ENCODE measurements at places on chromosomes 13 and 19.
A peak's percentile ranks its signal among the peaks of the same experiment; 100 is the strongest.

- no peak for DNase-seq
Observed at GRCh38 chr13:98033277-98034247, 80.1 kb downstream of the IPO5 start.

DNA sequence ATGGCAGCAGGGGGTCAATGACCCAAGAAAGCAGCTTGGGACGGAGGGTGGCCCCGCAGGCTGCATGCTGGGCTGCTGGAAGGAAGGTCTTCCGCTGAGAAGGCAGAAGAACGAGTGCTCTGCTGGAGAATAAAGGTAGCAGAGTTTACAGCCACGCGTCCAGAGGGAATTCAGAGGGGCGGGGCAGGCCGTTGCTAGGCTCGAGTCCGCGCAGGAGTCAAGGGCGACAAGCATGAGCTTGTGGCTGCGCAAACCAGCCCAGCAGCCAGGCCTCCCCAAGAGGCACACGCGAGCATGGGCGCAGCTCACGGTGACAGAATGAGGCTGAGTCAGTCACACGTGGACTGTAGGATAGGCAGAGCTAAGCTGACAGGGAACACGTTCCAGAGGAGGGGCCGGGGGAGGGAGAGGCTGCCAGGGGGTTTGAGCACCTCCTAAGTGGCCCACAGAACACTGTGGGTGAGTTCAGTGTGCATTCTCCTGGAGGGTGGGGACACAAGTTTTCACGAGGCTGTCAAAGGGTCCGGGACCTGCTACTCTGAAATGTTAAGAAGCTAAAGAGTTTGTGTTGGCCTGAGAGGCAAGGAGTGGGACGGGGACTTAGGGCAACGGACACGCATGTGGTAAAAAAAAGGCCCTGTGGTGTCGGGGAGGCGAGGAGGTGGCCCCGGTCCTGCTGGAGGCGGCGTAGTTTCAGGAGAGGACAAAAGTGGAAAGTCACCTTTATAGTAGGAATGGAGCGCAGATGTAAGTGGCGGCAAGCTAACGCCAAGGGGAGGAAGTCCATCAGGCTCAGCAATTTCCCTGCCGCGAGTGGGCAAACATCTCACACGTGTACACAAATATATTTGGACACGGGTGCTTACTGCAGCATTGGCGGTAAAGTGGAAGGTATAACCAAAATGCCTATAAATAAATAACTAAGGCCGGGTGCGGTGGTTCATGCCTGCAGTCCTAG is 17.7 kb downstream of the RFX2 start:
- no peak for DNase-seq

DNA sequence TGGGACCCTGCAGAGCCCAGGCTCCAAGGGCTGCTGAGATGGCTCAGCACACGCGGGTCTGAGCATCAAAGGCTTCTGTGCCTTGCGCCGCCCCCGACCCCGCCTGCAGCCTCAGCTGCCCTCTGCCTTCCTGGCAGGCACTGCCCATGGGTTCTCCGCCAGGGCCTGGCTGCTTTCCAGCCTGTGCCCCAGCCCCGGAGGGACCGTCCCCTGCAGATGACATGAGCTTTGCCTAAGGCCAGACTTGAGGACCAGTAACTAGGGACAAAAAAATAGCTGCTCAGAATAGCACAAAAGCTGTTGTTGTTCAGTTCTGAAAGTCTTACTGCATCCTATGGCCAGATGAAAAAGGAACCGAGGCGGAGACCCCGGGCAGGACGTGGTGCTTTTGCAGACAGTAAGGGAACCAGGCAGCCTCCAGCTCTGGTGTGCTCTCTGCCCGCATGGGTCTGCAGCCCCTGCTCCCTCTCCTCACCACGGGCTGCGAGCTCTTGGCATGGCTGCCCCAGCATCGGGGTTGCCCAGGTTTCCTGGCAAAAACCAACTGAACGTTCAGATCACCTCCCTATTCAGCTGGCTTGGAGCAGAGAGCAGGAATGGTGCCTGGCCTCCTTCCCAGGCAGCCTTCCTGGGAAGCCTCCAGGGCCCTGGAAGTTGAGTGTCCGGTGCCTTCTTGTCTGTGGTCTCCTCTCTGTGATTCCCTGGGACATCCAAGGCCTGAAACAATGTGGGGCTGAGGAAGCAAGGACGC is 12.5 kb upstream of the CFAP97D2 start:
- no peak for DNase-seq

DNA sequence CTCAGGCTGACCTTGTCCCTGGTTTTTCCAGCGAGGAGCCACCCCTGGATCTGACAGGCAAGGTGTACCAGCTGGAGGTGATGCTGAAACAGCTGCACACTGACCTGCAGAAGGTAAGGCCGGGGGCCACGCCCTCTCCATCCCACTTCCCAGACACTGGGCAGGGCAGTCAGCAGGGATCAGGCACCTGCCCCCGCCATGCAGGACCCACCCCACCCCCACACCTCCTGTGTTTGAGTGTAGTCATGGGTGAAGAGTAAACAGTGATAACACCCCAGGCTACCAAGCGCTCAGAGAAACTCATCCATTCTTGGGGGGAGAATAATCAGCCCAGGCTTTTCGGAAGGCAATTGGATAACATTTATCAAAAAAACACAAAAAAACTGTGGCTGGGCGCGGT is 19.9 kb downstream of the DPF1 start:
- no peak for DNase-seq

DNA sequence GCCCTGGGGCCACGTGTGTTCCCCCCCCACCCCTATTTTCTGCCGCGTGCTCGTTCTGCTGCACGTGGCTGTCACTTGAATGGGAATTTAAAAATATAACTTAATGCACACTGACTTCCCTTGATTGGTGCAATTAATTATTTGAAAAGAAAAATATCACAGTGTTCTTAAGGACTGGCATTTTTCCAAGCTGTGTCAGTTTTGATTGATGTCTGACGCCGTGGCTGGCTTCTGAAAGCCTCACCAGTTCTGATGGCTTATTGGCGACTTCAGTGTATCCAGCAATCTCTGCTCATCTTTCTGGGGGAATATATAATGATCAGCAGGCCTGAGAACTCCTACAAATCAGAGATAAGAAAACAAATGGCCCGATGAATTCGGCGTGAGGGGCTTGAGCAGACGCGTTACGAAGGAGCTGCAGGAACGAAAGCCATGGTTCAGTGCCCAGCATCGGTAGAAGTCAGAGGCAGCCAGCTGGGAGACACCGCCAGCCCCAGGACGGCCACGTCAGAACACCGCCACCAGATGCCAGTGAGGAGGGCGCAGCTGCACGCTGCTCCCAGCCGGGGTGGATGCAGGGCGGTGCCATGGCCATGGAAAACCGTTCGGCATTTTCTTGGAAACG is 111.2 kb downstream of the KDM4B start:
- no peak for DNase-seq

- DNase-seq, result no peak
Observed at GRCh38 chr13:50829896-50830295, 13.6 kb downstream of the DLEU7 start.

DNA sequence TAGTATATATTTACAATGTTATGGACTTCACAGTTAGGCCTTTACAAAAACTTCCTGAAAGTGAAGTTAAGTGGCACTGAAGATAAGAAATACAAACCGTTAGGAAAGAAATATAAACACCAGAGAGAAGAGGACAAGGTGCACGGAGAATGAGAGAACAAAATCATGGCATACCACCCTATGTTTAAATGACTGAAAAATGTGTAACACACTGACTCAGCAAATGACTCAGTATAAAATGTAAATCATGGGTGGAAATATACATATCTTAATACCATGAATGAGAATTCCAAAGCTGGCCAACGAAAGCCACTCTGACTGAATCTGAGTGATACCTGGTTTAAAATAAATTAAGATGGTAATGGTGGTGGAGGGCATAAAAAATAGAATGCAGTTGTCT is 260.8 kb downstream of the DNAJC15 start:
- no peak for DNase-seq

- no peak for DNase-seq
Observed at GRCh38 chr19:43789029-43789428, 8.3 kb upstream of the KCNN4 start.

- peak; percentile 1 for DNase-seq
Observed at GRCh38 chr13:21576426-21576825, 27.5 kb downstream of the MICU2 start.

DNA sequence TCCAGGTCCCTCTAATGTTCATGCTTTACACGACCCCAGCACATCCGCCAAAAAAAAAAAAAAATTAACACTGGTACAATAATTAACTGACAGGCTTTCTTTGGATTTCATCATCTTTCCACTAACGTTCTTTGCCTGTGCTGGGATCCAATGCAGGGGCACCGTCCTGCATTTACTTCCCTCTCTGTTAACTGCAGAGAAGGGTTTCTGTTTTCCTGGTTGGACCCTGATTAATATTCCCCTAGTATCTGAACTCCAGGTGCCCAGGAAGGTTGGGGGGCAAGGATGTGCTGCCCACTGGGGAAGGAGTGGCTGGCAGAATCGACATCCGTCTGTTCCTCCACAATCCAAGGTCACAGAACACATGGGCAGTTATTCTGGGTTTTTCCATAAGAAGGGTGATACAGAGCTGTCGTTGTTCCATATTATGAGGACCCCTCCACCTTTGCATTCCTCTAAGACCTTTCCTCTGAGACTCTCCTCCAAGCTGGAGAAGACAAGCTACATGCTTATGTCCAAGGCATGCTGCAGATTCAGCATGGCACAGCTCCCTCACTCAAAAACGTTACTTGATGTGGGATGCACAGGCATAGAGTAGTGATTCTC is 4.5 kb upstream of the LAIR1 start:
- DNase-seq, result no peak

GRCh38 chr19:4229179-4229931 is at the start of gene EBI3:
Gene EBI3 (plus strand): TSS chr19:4229523. CDS start chr19:4229551, 28 bp downstream.
- DNase-seq, result peak; percentile 59

- no peak for DNase-seq
Observed at GRCh38 chr19:19185853-19186740, 5.9 kb downstream of the BORCS8 start.

DNA sequence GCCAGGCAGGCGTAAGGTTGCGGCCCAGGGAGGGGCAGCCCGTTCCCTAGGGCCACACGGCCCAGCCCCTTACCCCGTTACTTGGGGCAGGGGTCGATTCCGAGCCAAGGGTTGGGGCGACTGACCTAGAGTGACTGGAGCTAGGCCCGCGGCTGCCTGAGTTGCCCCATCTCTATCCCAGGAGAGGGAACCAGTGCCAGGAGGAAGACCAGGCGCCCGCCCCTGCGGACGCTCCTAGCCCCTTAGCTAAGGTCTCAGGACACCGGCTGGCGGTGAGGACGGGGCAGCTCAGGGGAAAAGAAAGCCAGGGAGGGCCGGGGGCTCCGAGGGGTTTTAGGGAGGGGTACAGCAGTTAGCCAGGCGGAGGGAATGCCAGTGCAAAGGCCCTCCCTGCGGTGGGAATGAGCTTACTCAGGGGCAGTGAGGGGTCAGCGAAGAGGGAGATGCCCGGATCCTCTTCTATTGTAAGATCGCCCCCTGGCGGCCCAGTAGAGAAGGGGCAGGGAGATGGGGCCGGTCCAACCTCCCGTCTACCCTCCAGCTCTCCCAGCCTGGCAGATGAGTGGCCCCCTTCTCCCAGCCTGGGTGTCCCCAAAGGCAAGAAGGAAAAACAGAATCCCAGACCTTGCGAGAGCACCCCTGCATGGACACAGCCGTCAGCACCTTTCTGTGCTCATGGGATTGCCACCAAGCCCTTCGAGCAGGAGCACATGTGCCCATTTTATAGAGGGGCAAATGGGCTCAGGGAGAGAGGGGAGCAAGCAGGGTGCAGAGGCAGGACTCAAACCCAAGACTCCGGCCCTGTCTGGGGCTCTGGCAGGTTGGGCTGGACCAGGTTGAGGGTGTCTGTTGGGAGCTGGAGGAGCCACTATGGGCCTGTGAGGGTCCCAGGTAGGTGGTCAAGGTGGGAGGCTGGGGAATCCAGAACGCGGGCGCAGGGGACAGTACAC is 16.3 kb downstream of the CILP2 start:
- DNase-seq, result no peak

DNA sequence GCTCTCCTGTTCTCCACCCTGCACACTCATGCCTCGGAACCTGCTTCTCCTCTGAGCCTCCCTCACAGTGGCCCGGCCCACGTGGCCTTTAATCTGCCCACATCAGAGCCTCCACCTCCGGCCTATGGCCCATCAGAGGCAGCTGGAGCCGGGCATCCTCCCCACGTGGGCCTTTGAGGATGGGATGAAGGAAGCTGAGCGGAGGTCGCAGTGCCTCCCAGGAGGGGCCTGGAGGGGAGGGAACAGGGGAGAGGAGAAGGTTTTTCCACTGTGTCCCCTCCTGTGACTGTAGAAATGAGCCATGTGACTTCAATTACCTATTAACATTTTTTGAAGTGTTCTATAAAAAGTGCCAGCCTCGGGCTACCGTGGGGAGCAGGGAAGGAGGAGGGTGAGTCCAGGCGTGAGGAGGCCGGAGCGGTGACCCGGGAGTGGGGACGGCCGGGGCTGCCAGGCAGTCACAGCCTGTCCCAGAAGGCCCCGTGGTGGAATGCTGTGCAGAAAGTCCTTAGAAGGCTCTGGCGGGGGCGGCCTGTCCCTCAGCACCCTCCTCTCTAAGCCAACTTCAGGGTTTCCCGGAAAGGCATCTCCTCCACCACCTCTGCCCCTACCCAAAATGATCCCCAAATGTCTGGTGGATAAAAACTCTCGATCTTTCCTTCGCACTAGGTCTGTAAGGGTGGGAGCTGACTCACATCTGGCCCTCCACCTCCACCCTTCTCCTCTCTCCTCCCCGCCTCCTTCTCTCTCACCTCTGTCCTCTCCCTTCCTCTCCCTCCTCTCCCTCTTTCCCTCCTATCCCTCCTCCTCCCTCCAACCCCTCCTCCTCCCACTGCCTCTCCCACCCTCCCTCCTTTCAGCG is 24.8 kb upstream of the SLC1A5 start:
- DNase-seq, result no peak

GRCh38 chr19:28680111-28680510 is 532.8 kb downstream of the UQCRFS1 start:
- no peak for DNase-seq

DNA sequence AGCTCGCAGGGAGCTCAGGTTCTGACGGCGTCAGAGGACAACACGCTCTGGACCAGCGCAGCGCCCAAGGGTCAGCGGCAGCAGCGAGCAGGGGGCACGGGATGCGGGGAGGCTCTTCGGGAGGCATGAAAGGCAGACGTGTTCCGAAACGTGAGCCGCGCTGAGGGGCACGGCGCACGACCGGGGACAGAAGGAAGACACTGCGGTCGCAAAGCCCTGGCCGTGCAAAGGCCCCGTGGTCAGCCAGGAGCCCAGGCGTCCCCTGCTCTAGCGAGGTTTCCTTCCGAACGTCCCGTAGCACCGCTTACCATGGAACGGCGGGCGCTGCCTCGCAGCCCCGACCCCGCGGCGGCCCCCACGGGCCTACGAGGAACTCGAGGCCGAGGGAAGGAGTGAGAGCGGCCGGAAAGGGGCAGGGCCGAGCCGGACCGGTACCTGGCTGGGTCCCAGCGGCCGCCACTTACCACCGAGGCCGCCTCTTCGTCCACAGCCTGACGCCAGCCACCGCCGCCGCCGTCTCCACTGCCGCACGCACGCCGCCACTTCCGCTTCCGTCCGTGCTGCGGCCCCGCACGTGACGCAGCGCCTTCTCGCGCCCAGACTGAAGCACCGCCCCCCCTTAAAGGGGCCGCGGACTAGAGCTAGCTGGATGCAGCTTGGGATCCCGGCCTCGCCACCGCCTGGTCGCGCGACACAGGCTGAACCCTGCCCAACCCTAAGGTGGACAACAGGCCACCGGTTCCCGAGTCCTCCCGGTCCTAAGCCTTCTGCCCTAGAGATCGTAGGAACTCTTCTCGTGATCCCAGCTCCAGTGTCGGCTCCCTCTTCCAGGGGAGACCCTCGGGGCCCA is 9.4 kb downstream of the ABHD17A start:
- DNase-seq, result peak; percentile 86

All from HTR-8/SVneo (cell line).